ENCODE measurements at places on chromosomes 1 and 21. TPM values are rescaled to one million over a fixed set of nuclear protein-coding genes. Genes with fewer than 3 reads are reported as not detected.

Gene AADACL4
- not detected for total RNA-seq

Gene COL9A2
- 9.0 TPM for total RNA-seq

Gene GJA9
- total RNA-seq = not detected

Gene CLEC20A
- not detected for total RNA-seq

Gene RNU1-4
- total RNA-seq = 2,478 TPM

Gene NLRP3
- total RNA-seq = 0.07 TPM

Gene IFNAR2
- 10.8 TPM for total RNA-seq

Gene GBP7
- not detected for total RNA-seq

Gene BACE2
- total RNA-seq = 16.9 TPM

Gene SLC44A5
- total RNA-seq = 9.7 TPM

Gene AMY2A
- not detected for total RNA-seq
